Stimulated activated CD8-positive, alpha-beta memory T cell treated with anti-CD3 and anti-CD28 coated beads, Interleukin-7, amount 100 ng/mL, for 4 hours (primary cell): ENCODE measurements at places on chromosomes 2 and 18.
A peak's percentile ranks its signal among the peaks of the same experiment; 100 is the strongest.

- no peak for DNase-seq
These were observed 160.9 kb downstream of the BAZ2B start for GRCh38 chr2:159455330-159455918.

DNA sequence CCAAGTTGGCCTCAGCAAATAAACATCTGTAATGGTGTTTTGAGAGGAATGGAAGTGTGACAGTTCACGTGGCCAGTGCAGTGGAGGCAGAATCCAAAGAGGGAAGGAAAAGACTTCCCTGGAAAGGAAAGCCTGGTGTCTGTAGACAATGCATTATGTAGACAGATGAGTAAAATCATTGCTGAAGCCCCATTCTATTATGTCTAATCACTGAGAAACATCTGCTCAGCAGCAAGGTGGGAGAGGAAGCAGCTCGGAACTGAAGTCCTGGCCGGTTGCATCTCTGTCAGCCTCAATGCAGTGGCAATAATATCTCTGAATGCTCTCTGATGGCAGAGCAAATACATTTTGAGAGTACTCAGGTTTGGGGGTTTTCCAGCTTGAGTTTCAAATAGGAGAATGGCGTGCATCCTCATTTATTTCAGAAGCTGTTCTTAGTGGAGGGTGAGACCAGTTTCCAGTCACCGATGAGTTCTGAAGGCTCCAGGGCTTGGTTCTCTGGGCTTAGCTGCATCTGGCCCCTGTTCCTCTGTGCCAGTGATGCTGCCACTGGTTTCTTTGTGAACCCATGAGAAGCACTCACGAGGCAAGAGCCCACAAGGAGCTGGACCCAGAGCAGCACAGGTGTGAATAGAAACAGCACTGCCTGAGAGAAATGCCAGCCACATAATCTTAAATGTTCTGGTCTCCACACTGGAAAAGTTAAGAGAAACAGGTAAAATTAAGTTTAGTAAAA, 63.3 kb downstream of the RPIA start:
- DNase-seq, result no peak

- DNase-seq, result no peak
These were observed 6.5 kb upstream of the DUSP2 start for GRCh38 chr2:96151595-96152303.

DNA sequence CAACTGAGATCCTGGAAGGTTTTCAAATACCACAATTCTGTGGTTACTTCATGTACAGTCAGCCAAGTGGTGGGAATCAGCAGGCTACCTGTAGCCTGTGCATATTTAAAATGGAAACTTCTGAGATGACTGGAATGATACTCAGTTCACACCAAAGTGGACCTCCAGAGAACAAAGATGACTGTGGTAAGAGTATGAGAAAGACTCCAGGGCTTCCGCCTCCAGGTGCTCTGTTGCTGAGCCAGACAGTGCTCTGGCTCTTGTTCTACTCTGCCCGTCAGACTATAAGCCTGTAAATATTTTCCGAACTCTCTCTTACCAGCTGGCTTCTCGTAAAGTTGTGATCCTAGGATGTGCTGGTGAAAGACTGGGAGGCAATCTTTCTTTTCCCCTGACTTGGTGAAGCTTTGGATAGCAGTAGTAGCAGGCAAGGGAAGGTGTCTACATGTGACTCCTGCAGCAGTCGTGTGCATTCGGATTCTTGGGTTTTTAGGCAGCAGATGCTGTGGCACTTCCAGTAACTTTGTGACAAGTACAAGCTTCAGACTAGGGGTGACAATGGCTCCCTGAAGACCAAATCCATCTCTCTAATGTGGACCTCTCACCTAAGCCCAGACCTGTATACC, 23.1 kb downstream of the ST3GAL5 start:
- no peak for DNase-seq

DNA sequence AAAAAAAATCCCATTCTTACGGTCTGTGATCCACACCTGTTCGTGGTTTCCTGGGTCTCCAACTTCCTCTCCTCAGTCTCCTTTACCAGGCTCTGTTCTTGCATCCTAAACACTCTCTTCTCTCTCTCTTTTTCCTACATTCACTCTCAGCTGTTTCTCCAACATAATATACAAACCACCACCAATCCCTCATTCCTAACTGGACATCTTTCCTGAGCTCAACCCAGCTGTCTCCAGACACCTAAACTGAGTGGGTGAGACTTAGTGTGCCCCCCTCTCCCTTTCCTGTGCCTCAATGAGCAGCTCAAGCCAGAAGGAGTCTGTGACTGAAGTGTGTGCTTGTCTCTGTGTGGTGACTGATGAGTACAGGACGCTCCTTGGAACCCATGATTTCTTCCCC, 59.4 kb downstream of the LIPG start:
- DNase-seq, result no peak

DNA sequence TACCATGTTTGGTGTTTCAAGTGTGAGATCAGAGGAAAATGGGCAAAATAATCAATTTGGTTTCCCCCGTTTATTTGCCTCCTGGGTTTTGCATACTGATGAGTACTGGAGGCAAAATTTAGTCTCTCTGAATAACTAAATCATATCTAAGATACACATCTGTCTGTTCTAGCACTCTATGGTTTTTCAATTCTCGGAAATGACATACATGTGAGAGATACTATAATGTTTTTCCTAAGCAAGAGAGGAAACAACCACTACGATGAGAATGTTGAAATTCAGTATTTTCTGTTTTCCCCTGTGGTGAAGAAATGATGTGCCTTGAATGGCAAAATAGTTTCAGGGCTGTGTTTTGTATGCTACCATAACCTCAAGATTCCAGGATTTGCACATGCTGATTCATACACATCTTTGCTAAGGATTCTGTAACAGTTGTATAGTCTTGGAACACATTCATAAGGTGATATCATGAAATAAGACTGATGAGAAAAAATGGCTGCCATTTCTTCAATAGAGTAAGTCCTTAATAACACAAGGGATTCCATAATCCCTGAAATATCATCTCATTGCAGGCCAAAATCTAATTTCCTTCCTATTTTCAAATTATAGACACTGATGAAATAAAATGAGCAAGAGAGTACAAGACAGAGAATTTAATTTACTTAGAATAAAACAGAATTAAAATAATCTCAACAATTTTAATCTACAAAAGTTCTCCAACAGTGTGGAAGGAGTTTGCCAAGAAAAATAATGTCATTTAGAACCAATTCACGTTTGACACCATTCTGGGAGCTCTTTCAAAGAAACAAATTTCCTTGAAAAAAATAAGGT, 316.6 kb downstream of the FIGN start:
- DNase-seq, result no peak

DNA sequence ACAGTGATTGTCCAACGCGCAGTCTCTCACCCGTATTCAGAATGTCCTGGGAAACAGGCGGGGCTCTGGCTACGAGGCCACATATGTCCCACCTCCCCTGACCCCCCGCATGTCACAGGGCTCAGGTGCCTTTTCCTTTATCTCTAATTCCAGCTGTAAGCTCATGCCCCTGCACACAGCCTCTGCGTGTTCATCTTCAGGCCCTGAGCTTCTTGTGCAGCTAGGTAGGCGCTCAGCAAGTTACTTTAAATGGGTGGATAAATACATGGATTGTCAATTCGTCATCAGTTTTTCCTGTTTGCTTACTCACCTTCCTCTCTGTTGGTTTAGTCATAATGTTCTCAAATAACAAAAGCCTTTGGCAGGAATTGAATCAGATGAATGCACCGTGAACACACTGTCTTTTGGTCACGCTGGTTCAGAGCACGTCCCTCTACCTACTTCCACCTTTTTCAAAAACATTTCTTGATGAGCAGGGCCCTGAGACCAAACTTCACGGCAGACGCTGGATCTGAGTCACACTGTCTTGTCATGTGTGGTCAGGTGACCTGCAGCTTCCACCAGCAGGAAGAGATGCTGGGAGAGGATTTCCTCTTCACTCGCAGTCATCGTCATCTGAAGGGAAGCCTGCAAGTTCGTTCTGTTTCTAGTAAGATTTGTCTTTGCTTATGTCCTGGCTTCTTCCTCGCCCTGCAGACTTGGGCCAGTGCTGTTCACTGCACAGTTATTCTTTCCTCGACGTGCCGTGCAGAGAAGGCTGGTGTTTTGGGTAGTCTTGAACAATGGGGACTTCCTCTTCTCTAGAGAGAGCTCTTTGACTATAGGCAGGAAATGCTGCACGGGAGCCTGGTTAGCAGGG, 138.1 kb downstream of the PTGR3 start:
- DNase-seq, result peak; percentile 49

- DNase-seq, result no peak
These were observed 68.6 kb downstream of the MTCL1 start for GRCh38 chr18:8773980-8774379.

DNA sequence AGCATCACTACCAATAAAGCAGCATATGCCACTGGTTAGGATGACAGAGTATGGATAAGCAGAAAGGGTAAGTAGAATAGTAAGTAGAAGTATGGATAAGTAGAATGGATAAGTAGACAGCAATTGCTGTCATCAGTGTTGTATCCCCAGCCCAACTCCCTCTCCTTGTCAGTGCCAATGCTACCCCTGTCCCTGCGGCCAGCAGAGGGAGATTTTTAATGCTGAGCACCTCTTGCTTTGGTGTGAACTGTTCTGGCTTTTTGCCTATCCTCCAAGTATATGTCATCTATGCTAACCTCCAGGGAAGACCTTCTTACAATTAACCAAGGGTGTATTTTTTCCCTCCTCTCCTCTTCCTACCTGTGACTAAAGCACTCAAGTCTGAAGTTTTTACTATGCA, 136.7 kb upstream of the SPHKAP start:
- DNase-seq, result no peak

GRCh38 chr2:134610871-134611270, 107.9 kb downstream of the TMEM163 start:
- no peak for DNase-seq

DNA sequence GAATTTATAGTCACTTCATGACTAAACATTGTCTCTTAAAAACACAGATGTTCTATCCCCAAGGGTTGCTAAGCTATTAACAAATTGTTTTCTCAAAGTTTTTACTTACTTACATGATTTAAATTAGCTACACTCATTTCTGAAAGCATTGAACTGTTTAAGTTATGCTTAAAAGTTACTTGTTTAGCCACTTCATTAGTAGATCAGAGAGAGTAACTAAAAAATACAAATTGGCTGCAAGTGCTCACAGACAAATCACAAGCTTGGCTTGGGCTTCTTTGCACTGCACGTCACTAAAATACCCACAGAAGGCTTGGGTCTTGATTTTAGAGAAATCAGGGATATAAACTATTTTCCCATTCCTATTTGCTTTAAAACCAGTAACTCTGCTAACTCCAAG, 114.1 kb upstream of the SMAD7 start:
- DNase-seq, result no peak

DNA sequence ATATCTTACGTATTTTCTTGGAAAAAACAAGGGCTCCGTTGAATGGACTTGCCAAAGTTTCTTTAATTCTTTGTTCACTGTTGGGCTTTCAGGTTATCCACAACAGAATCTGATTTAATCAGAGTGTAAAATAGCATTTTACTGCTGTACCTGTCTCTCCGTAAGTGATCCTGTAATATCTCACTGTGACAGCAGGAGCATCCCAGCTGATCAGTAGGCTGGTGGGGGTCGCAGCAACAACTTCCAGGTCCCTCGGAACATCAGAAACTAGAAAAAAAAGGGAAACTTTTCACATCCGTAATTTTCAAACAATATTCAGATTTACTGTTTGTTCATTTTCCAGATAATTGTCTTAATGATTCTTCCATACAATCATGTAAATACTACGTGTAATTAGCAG, 51.2 kb downstream of the FN1 start:
- DNase-seq, result no peak

DNA sequence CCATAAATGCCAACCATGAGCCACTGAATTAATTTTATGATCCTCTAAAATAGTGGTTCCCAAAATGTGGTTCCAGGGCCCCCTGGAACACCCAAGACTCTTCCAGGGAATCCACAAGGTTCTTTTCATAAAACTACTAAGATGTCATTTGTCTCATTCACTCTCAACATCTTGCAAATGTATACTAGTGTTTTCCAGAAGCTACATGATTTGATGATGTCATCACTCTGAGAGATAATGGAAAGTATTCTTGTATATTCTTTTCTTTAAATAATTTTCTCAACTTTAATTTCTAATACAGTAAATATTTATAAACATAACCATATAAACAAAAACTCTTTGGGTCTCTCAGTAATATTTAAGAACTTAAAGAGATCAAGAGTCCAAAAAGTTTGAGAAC, 57.0 kb downstream of the NRXN1 start:
- DNase-seq, result no peak

DNA sequence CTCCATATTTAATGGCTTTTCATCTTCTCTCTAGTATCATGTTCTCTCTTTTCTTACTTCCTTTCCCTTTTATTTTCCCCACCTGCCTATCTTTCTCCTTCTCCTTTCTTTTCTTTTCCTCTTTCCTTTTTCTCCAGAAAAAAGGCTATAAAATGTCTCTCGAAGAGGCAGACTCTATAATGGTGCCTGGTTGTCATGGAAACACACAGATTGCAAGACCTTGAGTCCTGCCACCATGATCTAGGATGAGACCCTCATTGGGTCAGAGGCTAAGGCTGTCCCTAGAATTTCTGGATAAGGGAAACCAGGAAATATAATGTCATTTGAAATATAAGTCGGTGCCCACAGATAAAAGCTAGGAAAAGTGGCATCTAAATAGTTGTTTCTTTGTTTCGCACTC, 36.5 kb upstream of the LHCGR start:
- DNase-seq, result no peak

DNA sequence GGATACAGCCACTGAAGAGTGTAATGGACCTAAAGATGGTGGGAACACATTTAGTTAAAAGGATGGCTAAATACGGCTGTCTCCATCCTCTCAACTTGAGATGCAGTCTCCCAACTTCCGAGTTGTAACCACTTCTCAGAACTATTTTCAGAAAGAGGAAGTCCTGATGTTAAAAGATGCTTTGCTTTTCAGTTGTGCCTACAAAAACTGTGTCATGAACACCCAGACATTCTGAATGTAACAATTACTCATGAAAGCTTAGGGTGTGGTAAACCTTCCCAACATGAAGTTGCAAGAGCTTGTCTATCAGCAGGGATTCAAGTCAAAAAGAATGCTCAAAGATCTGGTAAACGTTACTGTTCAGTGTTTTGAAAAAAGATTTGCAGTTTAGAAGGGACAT, 147.9 kb downstream of the DOCK10 start:
- DNase-seq, result no peak

DNA sequence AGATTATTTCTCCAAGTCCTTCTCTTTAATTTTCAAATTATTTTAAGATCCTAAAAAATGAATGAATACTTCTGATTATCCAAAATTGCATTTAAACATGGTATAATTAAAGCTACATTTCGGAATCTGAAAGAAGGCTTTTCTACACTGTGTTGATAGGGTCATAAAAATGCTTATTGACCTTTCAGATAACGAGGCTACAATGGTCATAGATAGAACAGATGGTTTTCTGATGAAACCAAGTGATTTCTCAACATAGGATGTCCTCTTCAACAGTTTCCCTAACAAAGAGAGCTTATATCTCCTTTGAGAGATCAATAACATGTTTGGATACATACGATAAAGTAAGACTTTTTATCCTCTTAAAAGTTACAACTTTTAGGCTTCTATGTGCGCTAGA, 201.1 kb downstream of the PTH2R start:
- DNase-seq, result no peak

- no peak for DNase-seq
These were observed 99.5 kb downstream of the SLC4A3 start for GRCh38 chr2:219726916-219727315.

GRCh38 chr18:7576685-7577084, 9.6 kb downstream of the PTPRM start:
- no peak for DNase-seq
